ENCODE measurements at places on chromosomes 16 and 17.
A peak's percentile ranks its signal among the peaks of the same experiment; 100 is the strongest.

DNA sequence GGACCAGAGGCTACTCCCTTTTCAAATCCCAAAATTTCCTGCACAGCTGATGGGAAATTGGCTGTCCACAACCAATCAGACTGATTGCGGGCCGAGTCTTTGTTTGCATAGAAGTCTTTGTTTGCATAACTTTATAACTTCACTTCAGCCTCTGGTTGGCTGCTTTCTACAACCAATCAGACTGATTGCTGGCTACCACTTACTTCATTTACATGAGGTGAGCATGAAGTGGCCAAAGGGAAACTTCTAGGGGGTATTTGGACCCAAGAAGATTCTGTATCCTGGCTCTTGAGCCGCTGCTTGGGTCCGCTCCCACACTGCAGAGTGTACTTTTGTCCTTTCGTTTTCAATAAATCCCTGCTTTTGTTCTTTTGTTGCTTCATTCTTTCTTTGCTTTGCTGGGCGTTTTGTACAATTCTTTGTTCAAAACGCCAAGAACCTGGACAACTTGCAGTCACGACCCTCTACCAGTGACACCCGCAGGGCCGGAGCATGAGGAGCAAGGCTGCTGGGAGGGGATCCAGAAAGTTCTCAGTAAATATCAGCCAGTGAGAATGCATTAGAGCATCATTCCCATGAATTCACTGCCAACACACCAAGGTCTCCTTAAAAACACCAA lies 67.5 kb downstream of the IQCK start:
- no peak for DNase-seq

- DNase-seq: no peak
Observed at GRCh38 chr16:75061669-75062068, 54.9 kb downstream of the LDHD start.

- no peak for DNase-seq
Observed at GRCh38 chr17:10992106-10992880, 154.4 kb upstream of the PIRT start.

DNA sequence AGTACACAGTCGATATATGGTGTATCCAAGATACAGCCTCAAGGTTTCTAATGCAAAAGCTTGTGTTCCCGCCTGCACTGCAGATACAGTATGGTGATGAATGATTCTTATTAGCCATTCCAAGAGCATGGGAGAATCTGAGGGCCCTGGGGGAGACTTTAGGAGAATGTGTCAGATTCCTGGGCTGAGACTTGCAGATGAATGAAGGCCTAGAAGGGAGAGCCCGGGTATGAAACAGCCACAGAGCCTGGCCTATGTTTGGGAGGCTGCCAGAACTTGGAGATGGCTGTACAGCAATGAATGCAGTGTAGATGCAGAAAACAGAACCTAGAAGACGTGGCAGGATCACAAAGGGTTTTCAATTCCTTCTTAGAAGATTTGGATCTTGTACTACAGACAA lies 510.7 kb downstream of the HAPSTR1 start:
- no peak for DNase-seq

DNA sequence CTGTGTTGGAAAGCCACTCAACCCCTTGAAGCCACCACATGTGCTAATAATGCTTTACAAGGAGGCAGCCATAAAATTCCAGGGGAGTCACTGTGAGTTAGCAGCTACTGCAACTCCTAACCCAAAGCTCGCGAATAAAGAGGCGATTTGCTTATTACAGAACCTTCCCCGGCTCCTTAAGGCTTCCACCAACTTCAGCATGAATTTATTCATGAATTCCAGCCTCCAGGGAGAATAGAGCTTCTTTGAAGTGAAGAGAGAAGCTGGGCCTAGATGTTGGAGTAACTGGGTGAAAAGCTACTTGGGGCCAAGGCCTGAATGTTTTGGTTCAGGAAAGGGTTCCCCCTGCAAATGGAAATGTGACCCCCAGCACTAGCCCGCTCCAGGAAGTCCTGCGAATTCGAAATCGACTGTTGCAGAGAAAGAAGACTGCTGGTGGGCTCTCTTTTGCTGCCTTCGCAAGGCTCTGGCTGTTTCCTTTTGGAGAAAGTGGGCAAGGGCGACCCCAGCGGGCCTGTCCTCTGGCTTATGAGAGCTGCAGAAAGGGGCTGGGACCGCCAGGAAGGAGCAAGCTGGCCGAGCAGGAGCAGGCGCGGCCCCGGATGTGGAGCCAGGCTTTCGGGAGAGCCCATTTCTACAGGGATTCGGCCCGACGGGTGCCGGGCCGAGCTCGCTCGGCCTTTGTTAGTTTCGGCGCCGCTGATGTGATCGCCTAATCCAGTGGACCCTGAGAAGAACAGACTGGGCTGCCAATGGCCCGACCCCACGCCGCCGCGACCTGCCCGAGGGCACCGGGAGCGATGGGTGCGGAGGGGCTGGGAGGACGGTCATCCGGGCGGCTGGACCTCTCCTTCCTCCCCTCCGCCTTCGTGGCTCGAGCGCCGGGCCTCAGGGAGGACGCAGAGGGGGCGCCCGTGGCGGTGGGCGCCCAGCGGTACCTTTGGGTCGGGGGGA lies 7.6 kb downstream of the CBX8 start:
- no peak for DNase-seq

GRCh38 chr17:7186241-7186640 lies 7.1 kb upstream of the ASGR1 start:
- no peak for DNase-seq

DNA sequence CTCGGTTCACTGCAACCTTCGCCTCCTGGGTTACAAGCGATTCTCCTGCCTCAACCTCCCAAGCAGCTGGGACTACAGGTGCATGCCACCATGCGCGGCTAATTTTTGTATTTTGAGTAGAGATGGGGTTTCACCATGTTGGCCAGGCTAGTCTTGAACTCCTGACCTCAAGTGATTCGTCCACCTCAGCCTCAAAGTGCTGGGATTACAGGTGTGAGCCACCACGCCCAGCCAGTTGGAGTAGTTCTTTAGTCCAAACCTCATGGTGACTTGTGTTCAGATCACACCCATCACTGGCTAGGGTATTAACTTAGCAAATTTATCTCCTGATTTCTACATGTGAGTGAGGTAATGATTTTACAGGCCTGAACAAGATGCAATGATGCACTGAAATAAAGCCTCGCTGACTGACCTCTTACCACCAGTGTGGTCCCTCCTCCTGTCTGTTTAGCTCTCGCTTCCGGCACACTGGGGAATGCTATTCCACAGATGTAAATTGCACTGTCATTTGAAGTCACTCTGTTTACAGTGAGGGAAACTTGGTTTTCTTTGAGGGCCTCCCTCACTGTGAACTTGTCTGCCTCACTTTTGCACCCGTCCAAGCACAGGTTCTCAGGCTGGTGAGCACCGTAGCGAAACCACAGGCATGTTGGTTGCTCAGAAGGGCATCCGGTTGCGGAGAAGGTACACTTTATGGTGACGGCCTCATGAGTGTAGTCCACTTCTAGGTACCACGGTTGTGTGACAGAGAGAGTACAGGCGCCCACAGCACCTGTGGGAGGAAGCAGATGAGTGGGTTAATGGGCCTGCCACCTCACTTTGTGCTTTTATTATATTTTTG lies 5.5 kb downstream of the IGSF6 start:
- DNase-seq: peak; percentile 88

- DNase-seq: peak; percentile 63
Observed at GRCh38 chr17:48429638-48430586, at the start of gene SKAP1. Gene SKAP1 (minus strand): TSS chr17:48430214.

GRCh38 chr17:10799407-10799806 lies 4.5 kb downstream of the TMEM238L start:
- DNase-seq: no peak

GRCh38 chr17:43680461-43680860 lies 18.7 kb upstream of the MEOX1 start:
- no peak for DNase-seq

DNA sequence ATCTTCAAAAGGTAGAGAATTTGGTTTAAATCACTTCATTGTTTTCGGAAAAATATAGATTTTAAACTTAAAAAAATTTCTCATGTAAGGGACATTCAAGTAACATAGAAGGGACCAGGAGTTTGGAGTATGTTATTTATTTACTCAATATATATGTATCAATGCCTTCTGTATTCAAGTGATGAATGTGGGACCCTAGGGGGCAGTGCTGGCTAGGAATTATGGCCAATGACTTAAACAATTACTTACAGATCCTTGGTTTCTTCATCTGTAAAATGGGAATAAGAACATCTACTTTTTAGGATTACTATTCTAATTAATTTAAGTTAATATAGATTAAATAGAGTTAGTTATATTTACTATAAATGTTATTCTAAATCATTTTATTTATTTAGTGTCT lies 886.3 kb upstream of the RBFOX1 start:
- no peak for DNase-seq

GRCh38 chr17:49035470-49036269 lies 38.5 kb downstream of the IGF2BP1 start:
- DNase-seq: peak; percentile 17

- DNase-seq: no peak
Observed at GRCh38 chr17:77560841-77561240, 397.7 kb upstream of the TNRC6C start.

- DNase-seq: no peak
Observed at GRCh38 chr16:83914091-83914710, 15.3 kb downstream of the MLYCD start.

- DNase-seq: no peak
Observed at GRCh38 chr16:57527027-57527426, 9.3 kb downstream of the CCDC102A start.

- no peak for DNase-seq
Observed at GRCh38 chr16:11165894-11166665, 89.9 kb downstream of the SOCS1 start.

GRCh38 chr17:12201294-12201880 lies 180.7 kb downstream of the MAP2K4 start:
- no peak for DNase-seq

DNA sequence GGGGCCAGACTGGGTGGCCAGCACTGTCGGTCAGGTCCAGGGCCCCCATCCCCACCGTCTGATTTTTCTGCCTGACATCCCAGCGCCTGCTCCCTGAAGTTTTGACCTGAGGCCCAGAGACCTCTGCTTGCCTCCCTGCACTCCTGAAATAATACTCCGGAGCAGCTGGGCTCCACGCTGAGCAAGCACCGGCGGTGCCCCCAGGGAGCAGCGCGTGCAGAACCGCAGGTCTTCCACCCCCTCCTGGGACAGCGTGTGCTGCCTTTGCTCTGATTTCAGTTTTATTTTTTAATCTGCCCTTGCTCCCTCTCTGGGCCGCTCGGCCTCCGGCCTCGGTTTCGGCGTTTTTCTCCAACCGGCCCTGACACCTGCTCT lies 132.4 kb upstream of the GSE1 start:
- no peak for DNase-seq

GRCh38 chr17:78954684-78955083 lies 25.0 kb downstream of the LGALS3BP start:
- no peak for DNase-seq

GRCh38 chr16:56851671-56852400 lies 13.2 kb upstream of the SLC12A3 start:
- DNase-seq: no peak

DNA sequence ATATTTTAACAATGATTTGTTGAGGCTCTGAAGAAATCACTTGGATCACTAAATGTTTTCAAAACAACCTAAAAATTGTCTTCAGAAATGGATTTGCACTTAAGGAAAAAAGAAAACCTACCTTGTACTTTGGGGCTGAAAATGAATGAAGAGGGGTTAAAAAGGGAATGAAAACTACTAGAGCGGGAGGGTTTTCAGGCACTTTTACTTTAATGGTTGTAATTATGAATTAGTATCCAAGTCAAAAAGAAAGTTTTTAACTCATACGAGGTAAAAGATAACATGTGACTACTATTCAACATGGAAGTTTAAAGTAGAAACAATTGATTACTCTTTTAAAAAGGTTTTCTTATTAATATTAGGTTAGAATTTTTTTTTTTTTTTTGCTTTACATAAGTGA lies 5.1 kb downstream of the IGF2BP1 start:
- no peak for DNase-seq

DNA sequence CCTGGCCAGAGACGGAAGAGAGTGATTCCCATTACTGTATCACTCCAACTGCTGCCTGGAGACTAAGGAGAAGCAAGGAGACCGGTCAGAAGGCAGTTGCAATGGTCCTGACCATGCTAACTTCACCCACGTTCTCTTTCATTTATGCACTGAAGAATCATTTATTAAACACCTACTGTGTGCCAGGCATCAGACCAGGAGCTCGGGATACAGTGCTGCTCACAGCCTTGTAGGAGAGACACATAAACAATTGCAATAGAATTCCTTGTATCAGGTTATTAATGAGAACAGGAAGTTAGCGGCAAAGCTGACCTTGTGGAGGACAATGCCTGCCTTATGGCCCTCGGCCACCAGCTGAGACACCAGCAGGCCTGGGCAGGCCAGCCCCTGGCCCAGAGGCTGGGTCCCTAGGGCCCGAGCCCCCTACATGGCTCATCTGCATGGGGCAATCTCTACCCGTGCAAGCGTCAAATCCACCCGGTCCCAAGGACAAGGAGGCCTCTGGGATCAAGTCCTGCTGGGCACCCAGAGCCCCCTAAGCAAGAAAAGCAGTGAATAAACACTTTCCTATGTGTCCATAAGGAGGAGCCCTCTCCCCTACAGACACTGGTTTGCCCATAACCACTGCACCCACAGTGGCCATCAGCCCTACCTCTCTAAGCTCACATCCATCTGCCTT lies 8.6 kb upstream of the ENPP7 start:
- DNase-seq: no peak

DNA sequence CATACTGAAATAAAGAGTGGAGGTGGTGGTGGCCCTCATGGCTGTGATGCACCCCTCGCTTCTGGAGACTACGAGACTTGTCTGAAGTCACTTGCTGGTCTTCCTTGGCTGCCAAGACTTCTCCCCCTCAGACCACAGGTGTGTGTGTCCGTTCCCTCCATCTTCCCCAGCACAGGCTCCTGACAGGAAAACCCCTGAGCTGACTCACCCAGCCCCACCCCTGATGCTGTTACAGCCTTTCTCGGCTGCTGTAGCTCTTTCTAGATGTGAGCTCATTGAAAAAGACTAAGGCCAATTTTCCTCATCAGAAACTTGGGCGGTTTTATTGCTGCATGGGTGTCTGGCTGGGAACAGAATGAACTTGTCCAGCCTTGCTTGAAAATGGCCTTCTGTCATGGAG lies 296.9 kb downstream of the TMEM114 start:
- DNase-seq: no peak
